Activated T-helper 9 cell treated with anti-CD3 and anti-CD28 coated beads, Interleukin-2, amount 50 U/mL, for 16 hours (primary cell): ENCODE measurements at places on chromosomes 4 and X.

GRCh38 chr4:125677665-125678307 lies 363.0 kb downstream of the FAT4 start:
- DNase-seq: no peak

DNA sequence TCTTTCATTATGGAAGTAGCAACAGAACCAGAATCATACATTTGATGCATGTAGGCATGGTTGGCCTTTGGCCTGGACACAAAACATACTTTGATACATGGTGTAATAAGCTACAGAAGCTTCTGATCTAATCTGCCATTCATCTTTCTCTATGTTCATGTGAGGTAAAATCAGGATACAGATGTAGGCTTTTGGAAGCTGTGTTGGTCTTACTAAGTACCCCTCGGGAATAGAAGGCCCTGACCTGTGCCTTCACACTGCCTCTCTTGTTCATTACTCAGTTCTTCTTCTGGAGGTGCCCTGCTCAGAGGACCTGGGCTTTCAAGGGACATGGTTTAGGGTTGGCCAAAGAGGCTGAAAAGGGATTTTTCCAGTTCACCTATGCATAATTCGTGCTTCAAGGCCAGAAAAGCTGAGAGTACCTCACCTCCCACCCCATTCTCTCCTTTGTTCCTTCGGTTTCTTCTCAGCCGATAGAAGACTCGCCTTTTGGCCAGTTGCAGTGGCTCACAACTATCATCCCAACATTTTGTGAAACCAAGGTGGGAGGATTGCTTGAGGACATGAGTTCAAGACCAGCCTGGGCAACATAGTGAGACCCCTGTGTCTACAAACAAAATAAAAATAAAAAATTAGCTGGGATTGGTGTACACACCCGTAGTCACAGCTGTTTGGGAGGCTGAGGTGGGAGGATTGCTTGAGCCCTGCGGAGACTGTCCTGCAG lies 25.9 kb downstream of the SNX25 start:
- DNase-seq: no peak

DNA sequence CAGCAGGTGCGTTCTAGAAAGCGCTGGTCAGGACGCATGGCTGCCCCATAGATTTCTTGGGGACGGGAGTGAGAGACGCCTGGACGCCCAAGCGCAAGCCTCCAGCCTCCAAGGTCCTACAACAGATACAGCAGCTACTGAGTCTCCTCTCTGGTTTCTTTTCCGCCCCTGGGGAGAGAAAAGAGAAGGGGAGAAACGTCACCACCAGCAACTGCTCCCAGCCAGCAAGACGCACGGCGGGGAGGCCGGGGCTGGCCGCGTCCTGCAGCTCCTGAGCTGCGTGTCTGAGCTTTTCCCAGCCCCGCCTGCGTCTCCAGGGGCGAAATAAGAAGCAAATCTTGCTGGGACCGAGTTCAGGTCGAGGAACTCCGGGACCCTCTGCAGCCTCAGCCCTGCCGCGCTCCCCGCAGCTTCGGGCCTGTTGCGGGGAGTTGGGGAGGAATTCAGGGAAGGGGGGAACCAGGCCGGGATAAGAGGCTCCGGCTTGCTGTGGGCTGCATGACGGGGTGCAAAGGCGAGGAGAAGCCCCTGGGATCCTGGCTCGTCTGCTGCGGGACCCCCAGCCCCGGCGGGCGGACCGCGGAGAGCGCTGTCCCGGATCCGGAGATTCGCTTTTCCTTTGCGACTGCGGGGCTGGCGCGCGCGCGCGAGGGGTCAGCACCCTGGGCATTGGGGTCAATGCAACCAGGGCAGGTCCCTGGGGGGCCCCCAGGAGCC lies 6.8 kb upstream of the SHOX start:
- no peak for DNase-seq

- no peak for DNase-seq
These were observed 9.6 kb downstream of the PPP3CA start for GRCh38 chr4:101337688-101338087.

DNA sequence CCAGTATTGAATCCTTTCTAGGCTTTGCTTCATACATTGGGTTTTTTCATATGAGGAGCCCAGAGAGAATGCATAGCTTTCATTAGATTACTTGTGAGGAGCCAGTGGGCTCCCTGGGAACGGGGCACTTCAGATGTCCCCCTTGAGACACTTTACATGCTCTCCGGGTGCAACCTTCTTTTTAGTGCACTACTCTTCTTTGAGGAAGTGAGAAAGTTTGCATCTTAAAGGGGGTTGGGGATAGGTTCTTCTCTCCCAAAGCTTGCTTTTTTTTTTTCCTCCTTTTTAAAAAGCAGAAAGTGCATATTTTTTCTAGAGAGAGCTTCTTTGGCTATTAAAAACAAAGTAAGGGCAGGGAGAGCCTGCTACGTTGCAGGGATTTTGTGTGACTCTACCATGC lies 4.3 kb downstream of the HADH start:
- no peak for DNase-seq

GRCh38 chrX:105526431-105526830 lies 295.9 kb upstream of the NRK start:
- DNase-seq: no peak

- DNase-seq: no peak
These were observed 332.4 kb downstream of the ARHGAP24 start for GRCh38 chr4:85807247-85807950.

DNA sequence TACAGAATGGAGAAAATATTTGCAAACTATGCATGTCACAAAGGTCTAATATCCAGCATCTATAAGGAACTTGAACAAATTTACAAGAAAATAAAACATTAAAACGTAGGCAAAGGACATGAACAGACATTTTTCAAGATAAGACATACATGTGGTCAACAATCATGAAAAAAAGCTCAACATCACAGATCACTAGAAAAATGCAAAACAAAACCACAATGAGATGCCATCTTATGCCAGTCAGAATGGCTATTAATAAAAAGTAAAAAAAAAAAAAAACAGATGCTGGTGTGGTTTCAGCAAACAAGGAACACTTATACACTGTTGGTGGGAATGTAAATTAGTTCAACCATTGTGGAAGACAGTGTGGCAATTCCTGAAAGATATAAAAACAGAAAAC lies 75.8 kb upstream of the IL13RA2 start:
- DNase-seq: no peak

- DNase-seq: no peak
These were observed 91.8 kb downstream of the SHISA3 start for GRCh38 chr4:42489095-42489494.

GRCh38 chr4:10162341-10163000 lies 45.9 kb upstream of the WDR1 start:
- DNase-seq: no peak

GRCh38 chrX:18995221-18995620 lies 11.3 kb upstream of the PHKA2 start:
- no peak for DNase-seq

GRCh38 chrX:21373637-21374162 lies 518 bp upstream of the CNKSR2 start:
- DNase-seq: no peak

GRCh38 chr4:165388756-165389155 lies 9.9 kb downstream of the CPE start:
- DNase-seq: no peak

DNA sequence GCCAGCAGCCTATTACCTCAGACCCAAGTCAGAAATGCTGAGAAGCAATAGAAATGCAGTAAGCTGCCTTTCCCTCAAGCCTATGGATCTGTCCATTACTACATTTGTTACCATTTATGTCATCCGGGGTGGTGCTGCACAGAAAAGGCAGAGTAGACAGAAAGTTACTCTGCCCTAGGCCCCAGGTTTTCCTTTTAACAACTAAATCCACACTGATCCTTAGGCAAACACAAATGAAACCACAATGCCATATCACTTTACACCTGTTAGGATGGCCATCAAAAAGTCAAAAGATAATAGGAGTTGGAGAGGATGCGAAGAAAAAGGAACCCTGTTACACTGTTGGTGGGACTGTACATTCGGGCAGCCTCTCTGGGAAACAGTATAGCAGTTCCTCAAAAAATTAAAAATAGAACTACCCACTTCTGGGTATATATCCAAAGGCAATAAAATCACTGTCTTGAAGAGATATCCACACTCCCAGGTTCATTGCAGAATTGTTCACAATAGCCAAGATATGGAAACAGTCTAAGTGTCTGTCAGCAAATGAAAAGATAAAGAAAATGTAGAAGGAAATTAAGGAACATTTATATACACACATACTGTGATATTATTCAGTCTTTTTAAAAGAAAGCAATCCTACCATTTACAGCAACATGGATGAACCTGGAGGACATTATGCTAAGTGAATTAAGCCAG lies 186.3 kb downstream of the NWD2 start:
- DNase-seq: no peak

GRCh38 chrX:16848541-16848940 lies 21.6 kb downstream of the RBBP7 start:
- no peak for DNase-seq
